ENCODE measurements at places on chromosomes 2 and 18. TPM values are rescaled to one million over a fixed set of nuclear protein-coding genes. Genes with fewer than 3 reads are reported as not detected.

GRCh38 chr2:224523626-224524577 is 61.3 kb downstream of the CUL3 start:
- no peak for DNase-seq

GRCh38 chr2:38722271-38723061 is 28.7 kb downstream of the SRSF7 start:
- DNase-seq = no peak

DNA sequence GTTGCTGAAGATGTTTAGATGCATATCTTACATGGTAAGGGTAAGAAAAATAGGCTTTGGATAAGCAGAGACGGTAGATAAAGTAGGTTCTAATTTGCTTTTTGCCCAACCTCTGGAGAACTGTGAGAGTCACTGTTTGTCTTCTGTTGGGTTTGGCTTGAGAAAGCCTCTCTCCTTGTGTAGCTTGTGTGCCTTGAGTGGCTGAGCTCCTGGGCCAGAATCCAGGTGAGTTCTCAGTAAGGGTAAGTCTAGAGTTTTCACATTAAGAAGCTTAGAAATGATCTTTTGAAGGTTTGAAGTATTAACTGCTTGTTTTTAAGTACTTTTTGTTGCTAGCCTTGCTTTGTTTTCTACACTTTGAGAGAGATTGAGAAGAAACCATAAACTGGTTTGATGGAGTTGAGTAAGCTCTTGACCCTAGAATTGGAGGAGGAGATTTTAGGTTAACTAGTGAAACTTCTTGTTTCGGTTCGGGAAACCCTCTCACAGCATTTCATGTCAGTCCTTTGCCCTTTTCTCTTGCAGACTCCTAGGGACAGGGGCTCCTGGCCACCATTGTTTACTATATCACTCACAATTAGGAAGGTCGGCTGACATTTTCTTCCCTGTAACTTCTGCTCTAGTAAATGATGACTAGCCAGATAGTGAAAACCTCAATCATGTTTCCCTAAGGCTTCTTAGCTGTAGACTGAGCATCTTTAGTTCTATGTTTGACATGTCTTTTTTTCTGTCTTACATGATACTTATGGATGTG is 26.0 kb downstream of the MAP4K4 start:
- no peak for DNase-seq

DNA sequence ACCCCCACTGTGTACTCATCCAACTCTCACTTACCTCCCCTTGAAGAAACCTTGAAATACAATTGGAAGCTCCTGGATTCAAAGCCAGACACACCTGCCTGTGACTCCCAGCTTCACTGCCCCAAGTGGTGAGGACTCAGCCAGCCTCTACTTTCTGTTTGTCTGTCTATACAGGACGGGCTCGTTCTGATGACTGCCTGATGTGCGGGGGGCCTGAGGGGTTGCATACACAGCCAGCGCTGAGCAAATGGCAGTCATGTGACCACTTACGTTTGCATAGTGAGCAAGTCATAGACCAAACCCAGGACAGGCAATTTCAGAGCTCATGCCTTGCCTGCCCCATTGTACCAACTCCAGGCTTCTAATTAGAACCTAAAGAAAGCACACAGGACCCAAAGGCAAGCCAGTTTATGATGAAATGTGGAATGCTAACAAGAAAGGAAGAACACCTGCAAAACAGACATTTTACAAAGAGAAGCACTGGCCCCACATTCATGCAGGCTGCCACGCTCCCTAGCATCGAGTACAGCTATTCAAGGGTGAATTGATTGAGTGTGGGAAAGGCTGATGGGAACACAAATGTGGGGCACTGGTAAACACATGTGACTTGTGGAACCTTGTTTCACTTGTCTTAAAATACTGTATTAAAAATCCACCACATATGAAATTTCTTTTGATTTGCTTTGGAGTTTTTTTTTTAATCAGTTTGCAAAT is 137.8 kb downstream of the LNPK start:
- no peak for DNase-seq

- DNase-seq = no peak
Observed at GRCh38 chr2:54503828-54504227, 47.7 kb downstream of the SPTBN1 start.

DNA sequence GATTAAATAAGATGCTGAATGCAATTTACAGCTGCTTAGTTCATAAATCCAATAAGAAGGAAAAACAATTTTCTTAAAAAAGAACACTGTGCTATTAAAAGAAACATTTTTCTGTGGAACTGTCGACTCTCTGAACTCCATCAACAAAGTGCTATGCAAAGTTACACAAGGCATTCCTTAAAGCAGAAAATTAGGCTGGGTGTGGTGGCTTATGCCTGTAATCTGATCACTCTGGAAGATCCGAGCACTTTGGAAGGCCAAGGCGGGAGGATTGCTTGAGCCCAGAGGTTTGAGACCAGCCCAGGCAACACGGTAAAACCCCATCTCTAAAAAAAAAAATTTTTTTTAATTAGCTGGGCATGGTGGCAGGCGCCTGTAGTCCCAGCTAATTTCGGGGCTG is 13.0 kb downstream of the MCM6 start:
- DNase-seq = no peak

- no peak for DNase-seq
Observed at GRCh38 chr2:235286622-235287374, 207.0 kb upstream of the AGAP1 start.

DNA sequence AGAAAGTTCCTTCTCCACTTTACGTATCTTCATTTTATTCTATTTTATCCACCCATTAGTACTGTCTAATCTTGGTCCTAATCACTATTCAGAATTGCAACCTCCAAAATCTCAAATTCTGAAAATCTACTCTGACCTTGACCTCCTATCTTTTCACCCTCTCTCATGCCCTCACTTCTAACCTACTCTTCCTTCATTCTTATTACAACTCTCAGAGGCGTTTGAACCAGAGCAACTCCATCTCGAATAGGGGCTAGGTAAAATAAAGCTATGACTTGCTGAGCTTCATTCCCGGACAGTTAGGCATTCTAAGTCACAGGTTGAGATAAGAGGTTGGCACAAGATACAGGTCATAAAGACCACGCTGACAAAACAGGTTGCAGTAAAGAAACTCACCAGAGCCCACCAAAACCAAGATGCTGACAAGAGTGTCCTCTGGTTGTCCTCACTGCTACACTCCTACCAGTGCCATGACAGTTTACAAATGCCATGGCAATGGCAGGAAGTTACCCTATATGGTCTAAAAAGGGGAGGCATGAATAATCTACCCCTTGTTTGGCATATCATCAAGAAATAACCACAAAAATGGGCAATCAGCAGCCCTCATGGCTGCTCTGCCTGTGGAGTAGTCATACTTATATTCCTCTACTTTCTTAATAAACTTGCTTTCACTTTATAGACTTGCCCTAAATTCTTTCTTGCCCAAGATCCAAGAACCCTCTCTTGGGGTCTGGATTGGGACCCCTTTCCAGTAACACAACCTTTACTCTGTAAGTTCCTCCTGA is 11.4 kb downstream of the CCDC88A start:
- DNase-seq = no peak

DNA sequence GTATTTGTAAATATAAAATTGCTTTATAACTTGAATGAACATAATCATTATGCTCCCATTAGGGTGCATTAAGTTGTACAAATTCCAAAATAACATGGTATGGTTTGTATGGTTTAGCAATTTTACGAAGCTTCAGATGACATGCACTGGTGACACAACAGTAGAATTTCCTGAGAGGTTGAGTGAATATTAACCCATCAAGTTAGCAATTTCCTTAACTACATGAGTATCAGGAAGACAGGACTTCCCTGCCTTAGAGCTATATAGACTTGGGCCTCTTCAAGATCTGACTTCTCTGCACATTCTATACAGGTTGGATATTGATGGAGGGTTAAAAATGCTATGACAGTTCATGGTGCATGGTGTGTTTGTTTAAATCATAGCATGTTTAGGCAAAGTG is 60.2 kb downstream of the ZC3H6 start:
- DNase-seq = no peak

Gene ANKRD30BL
- polyA plus RNA-seq = 0.08 TPM

GRCh38 chr2:8679567-8679826 is 2.4 kb upstream of the ID2 start:
- no peak for DNase-seq

GRCh38 chr2:64212801-64213321 is 68.6 kb upstream of the PELI1 start:
- DNase-seq = no peak

DNA sequence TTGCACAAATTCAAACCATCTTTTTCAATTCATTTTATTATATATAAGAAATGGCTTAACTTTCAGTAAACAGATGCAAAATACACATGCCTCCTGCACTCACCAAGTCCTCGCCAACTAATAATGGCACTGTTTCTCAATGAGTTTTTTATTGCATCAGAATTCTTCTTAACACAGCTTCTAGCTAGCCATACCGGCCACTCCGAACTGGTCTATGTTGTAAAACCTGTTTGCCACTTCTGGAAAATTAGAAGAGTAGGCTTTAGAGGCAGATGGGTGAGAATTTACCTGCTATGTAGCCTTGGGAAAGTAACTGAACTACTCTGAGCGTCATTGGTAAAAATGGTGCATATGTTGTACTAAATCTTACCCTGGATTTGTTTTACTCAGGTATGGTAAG is 100.6 kb upstream of the LHCGR start:
- no peak for DNase-seq

- DNase-seq = no peak
Observed at GRCh38 chr18:12408247-12408869, 629 bp downstream of the PRELID3A start.

Gene TXNDC2
- polyA plus RNA-seq = 0.12 TPM

Gene ELOA2
- polyA plus RNA-seq = not detected

DNA sequence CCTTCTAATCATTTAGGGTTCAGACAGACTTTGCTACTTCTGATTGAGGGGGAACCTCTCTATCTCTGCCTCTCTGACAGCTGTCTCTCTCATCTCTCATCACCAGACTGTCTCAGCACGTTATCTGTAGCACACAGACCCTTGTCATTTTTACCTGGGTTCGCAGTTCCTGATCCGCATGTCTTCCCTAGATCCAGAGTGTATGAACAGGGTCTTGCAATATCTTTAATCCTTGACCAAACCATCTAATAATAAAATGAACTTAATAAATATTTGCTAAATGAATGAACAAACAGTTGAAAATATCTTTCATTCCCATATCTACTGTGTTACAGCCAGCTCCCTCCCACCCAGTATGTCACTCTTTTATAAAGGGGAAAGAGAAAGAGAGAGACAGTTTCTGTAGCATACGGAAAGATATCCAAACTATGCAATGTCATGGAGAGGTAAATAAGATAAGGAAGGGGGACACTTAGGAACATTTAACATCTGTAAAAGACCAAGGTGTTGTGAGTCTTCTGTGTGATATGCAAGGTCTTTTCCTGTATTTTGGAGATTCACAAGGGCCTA is 507.6 kb downstream of the SUCLG1 start:
- no peak for DNase-seq

DNA sequence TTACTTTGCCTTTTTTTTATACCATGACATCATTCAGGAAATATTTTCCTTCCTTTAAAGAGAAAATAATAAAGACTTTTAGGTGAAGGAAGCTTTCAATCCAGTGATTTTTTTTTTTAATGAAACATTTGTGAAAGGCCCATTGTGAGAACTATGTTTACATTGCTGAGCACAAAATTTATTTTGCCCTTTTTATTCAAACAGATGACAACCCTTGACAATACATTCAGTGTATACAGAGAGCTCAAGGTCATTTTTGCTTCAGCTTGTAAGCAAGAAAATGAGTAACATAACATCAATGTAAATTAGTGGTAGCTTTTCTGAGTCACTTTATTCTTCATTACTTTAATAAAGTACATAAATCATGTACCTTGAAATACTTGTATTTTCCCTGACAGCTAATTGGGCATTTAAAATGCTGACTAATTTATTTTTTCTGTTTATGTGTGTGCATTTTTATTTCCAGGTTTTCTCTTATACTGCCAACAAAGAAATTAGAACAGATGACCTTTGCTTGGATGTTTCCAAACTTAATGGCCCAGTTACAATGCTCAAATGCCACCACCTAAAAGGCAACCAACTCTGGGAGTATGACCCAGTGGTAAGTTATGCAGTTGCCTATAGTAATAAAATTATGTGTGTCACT is 121.6 kb downstream of the GALNT1 start:
- DNase-seq = no peak

DNA sequence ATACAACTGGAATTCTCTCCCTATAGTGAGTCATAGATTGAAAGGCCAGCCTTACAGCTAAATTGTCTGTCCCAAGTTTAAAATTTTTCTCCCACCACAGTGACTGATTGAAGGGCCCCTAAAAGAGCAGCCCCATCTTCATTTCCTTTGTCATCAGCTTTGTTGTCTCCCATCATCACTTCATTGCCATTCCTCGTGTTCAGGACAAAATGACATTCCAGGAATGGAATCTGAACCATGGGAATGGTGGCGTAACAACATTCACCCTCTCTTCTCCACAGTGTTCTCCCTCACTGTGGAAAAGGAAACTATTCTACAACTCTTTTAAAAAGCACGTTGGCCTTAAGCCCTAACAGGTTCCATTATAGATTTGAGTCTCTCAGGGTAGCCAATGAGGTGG is 52.1 kb downstream of the PSTPIP2 start:
- no peak for DNase-seq

DNA sequence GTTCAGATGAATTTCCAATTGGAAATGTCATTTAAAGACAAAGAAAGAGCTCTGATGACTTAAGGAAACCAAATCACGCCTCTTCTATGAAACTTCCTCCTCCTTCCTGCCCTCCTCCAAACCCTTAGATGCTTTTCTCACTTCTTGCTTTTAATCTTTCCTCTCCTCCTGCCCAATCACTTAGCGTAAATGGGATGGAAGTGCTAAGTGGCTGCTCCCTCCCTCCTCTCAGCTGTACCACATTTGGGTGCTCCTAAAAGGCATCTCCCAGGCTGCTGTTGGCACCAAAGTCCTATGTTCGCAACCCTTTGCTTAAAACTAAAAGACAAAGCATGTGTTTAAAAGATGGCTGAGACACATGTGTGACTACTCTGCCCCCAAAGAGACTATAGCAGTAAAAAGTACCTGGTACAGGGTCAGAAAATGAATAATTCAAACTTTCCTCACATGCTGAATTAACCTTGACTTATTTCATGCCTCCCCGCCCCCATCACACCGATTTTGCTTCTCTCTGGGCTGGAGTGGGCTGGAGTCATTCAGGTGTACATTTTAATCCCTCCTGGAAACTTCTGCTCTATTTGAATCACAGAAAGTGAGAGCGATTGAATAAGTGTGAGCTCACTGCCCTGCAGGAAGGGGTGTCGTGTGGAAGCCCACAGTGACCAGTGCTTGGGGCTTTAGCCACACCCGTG is 59.2 kb upstream of the KLF7 start:
- DNase-seq = no peak

DNA sequence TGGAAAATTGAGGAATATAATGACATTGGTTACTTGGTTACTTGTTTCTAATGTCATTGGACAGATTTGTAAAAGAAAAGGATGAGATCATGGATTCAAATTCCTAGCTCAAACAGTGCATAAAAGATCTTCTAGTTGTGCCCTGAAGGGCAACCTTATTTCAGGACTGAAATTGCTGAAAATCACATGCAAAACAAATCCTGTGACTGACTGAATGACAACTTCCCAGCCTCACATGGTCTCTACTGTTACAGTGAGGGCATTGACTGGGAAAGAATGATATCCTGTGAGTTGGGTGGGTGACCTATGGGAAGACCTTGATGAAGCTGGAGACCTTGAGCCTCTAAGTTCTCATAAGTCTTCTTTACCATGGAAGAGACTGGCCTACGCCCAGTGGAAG is 90.4 kb upstream of the HAAO start:
- no peak for DNase-seq

Measured in hindlimb muscle (tissue), 1 donor.